ENCODE measurements at places on chromosomes 3 and 15.

DNA sequence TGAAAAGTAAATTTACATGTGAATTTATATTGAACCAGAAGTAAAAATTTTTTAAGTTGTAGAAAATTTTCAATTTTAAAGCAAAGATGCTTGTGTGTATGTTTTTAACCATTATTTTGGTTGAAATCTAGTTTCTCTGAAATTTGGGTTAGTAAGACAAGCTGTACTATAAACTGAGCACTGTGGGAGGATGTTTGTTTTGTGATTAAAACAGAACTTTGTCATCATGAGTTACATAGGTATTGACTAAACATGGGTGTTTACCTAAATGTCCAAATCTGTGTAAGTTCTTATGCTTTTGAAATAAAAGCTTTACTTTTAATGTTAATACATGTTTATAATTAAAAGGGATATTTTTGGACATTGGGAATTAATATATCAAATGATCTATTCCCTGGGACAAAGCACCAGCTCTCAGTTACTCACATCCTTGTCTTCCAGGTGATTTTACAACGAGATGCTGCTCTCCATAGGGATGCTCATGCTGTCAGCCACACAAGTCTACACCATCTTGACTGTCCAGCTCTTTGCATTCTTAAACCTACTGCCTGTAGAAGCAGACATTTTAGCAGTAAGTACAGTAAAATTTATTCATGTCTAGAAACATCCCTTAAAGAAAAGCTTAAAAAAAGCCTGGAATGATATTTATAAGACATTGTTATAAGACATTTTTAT lies 32.7 kb downstream of the RNF13 start:
- no peak for DNase-seq

- DNase-seq, result peak; percentile 50
Observed at GRCh38 chr15:62071711-62072308, 5.0 kb downstream of the C2CD4A start.

DNA sequence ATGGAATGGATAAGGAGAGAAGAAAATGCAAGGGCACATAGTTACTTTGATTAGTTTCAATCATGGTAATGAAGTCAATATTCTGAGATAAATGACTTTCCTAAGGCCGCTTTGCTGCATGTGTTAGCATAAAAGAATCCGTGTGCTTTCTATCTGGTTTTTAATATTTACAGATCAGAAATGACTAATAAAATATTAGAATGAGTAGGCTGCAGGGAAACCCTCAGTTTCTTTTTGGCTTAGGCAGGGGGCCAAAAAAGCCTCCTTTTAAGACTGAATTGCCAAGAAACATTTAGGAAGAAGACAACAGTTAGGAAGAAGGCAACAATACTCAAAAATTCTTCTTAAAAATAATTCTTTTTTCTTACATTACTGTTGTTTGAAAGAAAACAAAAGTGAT lies 11.6 kb downstream of the NEK11 start:
- no peak for DNase-seq

GRCh38 chr3:52852419-52852818 lies 17.6 kb upstream of the MUSTN1 start:
- DNase-seq, result no peak

- no peak for DNase-seq
Observed at GRCh38 chr3:195086341-195086740, 184.6 kb downstream of the XXYLT1 start.

DNA sequence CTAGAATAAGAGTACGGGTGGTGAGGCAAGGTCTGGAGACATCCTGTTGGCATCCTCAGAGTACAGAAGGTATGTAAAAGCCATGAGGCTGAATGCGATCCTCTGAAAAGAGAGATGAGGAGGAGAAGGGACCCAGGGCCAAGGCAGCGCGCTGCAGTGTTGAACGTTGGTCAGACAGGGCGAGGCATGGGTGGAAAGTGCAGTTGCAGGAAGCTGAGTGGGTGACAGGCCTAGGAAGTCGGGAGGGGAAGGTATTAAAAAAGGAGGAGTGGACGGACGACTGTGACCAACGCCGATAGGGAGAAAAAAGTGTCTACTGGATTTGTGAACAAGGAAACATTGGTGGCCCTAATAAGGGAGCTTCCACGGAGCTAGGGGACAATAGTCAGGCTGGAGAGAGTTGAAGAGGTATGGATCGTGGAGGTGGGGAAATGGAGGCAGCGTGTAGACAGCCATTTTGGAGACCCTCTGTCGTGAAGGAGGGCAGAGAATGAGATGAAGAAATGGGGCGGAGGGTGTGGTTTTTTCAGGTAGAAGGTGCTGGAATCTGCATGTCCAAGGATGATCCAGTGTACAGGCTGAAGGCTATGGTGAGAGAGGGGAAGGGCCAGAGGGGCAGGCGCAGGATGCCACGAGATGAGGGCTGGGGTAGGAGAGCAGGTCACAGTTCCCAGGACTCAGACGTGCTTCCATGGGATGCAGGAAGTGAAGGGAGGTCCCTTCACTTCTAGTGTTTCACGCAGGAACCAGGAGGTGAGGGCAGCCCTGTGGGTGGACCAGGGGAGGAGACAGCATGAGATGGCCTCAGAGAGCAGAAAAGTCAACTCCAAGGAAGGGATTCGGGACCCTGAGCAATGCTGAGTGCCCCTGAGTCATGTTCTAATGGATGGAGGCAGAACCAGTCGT lies 115.9 kb downstream of the ASB7 start:
- DNase-seq, result no peak

- DNase-seq, result no peak
Observed at GRCh38 chr3:51390246-51391074, 625 bp upstream of the RBM15B start.

DNA sequence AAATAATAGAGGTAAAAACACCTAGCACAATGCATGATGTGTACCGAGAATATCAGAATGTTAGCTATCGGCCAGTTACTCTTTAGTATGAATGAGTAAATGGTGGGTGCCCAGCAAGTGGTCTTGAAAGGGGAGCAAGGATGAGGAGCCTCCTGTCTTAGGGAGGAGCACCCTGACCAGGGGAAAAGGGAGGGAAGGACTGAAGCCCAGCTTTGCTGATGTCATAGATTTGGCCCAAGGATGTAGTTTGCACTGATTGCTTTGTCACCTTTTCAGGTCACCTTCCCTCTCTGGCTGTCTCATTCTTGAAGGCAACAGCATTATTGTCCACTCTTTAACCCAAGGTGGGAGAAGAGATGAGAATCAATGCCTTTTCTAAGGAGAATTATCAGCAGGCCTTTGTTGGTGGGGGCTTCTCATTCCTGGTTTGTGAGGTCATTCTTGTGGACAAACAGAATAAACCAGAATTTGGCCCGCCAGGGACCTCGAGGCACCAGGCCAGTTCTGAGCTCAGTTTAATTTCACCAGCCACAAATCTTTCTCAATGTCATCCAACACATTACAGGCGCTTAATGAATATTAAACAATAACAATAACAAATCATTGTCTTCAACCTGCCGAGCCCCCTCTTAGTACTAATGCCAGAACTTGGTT lies 231.3 kb downstream of the VPS13C start:
- no peak for DNase-seq

- no peak for DNase-seq
Observed at GRCh38 chr3:189630767-189631372, 319 bp upstream of the TP63 start.

- no peak for DNase-seq
Observed at GRCh38 chr15:62769604-62770003, 272.9 kb upstream of the TPM1 start.

DNA sequence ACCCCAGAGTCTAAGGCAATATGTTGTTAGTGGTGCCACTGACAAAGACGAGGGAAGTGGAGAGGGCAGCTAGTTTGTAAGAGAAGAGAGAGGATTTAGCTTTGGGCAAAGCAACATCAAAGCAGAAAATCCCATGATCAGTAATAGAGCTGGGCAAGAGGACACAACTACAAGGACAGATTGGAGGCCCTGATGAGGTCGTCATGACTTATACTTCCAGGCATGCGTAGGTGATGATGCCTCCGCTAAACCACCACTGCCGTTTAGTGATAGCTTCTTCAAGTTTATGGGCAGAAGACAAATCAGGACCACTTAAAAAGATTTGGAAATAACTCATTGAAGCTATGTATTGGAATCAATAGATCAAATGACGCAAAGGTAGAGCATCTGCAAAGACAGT lies 2.6 kb downstream of the HRG start:
- no peak for DNase-seq

DNA sequence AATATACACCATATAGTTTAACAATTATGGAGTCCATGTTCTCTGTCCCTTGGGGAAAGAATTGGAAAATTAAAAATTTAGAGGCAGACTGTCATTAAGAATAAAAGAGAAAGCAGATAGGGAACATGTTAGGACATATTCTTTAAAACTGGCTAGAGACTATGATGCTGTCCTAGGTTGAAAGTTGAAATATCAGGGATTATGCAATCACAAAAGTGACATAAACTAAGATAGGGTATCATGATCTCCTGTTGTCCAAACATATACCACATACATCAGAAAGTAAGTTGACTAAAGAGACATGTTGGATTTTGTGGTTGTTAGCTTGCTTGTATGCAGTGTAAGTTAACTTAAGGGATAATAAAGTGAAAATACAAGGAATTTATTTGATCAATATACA lies 9.9 kb upstream of the EID1 start:
- no peak for DNase-seq

DNA sequence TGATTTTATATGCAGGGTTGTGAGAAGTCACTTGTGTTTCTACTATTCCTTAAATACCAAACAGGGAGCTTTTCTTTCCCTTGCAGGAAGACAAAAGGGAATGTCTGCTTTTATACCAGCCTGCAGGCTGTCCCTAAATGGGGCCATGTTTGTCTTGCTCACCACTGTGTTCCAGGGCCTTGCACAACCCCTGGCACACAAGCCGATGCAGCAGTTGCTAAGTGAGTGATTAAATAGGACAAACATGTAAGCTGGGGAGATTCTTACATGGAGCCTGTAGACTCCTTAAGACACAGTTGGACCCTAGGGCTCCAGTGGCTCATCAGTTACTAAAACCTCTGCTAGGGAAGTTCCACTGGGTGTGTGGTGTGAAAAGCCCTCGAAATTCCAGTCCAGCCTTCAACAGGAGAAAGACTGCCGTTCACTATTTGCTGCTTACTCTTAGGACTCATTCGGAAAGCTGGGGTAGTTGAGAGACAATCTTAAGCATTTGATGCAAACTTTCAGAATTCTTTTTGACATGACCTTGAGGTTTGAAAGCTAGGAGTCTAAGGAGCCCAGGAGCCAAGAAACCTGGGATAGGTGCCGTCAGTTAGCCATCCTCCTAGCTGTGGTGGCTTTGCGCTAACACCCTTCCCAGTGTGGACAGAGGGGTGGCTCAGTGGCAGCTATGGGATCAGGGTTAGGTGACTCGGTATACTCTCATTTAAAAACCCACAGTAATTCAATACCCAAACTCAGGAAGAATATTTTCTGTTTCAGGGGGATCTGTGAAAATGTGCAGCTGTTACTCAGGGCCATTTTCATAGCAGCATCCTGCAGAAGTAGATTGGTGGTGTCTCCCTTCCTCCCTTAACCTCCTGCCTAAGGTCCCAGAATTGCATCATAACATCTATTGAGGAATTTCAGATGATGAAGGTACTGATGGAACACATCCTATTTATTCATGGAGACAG lies 39.1 kb downstream of the SYNM start:
- peak; percentile 35 for DNase-seq
